ENCODE measurements at places on chromosomes 5 and 9.

GRCh38 chr9:134894136-134894860, 13.7 kb downstream of the FCN2 start:
- DNase-seq, result no peak

DNA sequence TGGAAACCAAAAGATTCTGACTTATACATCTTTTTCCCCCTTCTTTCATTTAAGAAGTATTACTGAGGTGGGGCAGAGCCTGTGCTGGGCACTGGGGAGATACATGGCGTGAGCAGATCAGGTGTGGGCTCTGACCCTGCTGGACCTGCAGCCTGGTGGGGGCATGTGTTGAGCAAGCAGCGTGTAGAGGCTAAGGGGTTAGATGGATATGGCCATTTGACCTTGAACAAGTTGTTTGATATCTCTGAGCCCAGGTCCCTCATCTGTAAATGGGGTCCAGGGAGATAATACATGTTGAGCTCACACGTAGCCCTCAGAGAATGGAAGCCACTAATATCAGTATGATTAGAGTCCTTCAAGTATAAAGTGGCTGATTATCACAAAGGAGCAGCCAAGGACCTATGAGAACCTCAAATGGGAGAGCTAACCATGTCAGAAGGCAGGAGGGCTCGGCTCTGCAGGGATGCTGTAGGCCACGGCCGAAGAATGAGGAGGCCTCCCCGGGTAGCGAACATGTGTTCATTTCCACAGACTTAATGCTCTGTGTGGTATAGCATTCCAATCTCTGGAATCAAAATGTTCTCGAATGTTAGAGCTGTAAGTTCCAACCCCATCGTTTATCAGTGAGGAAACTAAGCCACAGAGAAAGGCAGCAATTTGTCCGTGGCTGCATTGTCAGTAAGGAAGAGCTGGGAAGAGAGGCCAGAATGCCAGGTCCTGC, 15.4 kb upstream of the ANGPTL2 start:
- DNase-seq, result no peak

DNA sequence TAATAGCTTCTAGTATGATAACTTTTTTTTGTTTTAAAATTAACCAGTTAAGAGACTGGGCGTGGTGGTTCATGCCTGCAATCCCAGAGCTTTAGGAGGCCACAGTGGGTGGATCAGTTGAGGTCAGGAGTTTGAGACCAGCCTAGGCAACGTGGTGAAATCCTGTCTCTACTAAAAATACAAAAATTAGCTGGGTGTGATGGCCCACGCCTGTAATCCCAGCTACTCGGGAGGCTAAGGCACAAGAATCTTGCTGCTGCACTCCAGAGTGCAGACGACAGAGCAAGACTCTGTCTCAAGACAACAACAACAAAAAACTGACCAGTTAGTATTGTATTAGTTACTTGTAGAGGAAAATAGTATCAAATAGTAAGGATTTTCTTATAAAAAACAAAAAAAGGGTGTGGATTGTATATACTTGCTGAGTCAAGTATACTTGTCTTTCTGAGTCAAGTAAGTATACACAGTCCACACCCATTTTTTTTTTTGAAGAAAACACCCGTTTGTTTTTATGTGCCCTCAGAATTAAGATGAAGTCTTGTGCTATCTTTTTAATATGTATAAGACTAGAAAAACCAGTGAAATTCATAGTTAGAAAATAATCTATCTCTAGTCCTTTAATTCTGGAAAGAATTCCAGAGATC, 25.3 kb downstream of the UBAP1 start:
- no peak for DNase-seq

DNA sequence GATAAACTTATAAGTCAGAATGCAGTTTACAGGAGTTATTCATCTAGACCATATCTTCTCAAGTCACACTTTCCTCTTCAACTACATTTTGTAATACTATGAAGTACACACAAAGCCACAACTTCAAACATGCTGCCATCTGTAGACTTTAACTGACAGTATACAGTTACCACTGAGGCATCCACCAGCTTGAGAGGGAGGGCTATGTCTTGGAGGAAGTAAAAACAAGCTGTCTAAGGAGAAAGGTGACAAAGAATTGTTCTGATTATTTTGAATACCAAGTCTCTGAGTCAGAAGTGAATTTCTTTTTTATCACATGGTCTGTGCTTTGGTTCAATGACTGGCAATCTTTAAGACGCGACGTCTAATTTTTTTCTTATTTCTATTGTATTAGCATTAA, 97.6 kb upstream of the CDH10 start:
- peak; percentile 18 for DNase-seq

DNA sequence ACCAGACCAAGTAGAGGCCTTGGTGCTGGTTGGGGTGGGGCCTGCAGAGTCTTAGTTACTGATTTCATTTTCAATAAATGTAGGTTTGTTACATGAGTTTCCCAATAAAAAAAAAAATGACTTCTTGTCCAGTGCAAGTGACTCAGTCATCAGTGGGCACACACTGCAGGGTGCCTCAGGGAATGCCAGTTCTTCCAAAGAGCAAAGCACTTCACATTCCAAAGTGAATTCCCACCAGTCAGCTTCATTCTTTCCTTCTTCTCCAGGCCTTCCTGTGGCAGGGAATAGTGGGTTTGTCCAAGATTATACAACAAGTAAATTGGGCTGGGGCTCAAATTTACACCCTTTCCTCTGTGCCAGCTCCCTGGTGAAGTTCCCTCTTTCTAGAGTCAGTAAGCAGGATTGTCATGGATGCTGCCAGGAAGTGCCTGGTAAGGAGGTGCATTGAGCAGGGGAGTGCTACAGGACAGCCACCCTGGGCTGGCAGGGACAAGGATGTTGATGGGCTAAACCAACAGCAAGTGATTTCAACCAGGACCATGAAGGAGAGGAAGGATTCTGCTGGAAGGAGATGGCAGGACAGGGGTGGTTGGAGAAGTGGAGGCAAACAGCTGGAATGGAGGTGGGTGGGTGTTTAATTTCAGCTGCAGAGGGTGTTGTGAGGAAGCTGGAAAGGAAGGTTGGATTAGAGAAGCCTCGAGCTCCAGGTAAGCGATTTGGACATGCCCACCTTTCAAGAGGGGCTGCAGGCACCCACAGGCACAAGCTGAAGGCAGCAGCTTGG, 3.7 kb upstream of the B4GALT7 start:
- DNase-seq, result no peak

GRCh38 chr5:56585461-56585860, 229.9 kb upstream of the MAP3K1 start:
- no peak for DNase-seq

DNA sequence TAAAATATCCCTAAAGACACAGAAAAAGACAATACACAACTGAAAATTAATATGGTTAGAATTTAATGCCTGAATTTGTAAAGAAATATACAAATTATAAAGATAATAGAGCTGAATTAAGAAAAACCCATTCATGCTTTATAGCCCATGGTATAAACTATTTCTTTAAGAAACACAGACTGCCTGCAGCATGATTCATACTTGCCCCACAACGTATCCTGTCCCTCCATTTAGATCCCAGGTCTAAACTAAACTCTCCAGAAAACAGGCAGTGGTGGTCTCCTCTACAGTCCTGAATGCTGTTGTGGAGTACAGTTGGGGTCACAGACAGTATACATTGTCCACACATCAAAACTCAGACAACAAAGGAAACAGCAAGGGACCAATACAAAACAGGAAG, 24.8 kb downstream of the IL6ST start:
- DNase-seq, result no peak

DNA sequence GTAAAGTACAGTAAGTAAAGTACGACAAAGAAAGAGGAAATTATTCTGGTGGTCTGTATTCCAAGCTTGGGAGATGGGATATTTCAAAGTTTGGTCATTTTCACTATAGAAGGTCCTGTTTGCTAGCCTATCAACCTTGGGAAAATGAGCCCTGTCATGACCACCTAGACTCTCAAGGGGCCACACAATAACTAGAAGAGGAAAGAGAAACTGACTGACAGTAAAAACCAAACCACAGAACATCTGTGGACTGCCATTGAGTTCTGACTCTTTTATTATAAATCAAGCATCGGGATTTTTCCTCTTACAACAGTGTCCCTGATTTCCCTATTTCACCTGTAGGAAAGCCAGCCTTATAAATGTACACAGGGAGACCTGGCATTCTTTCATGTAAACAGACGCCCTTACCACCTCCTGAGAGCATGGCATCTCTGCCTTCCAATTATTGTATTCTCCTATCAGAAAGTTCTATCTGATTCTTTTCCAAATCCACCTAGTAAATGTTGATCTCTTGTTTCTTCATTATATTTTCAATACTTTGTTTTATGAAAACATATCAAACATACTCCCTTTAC, 80.0 kb downstream of the ZNF622 start:
- no peak for DNase-seq

DNA sequence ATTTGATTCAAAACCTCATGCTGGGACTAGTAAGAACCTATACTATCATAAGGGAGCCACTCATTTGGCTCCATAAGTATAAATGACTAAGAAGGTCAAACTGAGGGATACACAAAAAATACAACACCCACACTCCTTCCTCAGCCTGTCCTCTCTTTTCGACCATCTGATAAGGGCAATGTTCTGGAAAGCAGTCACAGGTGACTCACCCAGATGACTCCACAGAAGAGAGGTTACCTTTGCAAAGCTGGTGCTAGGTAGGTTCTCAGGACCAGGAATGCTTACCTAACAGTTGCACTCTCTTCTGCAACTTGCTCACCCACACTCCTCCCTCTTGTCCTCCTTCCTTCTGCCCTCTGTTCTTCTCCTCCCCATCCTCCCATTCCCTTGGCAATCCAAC, 32.9 kb downstream of the LHFPL2 start:
- no peak for DNase-seq
